T-helper 17 cell (primary cell): ENCODE measurements at places on chromosomes 5 and 9. TPM values are rescaled to one million over a fixed set of nuclear protein-coding genes. Genes with fewer than 3 reads are reported as not detected.

Gene FAXDC2
- total RNA-seq = 1.1 TPM

Gene LPAR1
- total RNA-seq = not detected

Gene PIP5KL1
- total RNA-seq = 2.1 TPM

Gene OSMR
- not detected for total RNA-seq

Gene KCNT1
- total RNA-seq = 0.37 TPM

Gene OR1J2
- 0.37 TPM for total RNA-seq

Gene SPINK7
- total RNA-seq = not detected

Gene SLC36A3
- total RNA-seq = not detected

Gene DMRT3
- not detected for total RNA-seq

DNA sequence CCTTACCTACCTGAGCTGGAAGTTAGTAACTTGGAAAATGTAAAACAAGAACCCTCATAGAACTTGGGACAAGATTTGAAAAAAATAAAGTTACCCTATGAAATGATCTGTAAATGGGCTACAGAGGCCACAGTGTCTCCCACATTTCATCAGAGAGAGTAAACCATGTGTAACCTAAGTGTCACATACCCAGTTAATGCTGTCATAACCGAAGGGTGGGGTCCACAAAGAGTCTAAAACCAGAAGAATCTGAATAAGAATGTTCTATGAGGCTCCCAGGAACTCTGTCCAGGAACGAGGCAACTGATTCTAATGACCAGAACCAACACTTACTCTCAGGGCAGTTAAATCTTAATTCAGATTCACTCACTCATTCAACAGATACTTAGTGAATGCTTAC is 1.0 kb upstream of the FAM13B start:
- DNase-seq = no peak

- no peak for DNase-seq
These were observed 23.8 kb upstream of the IQGAP2 start for GRCh38 chr5:76379316-76379715.

DNA sequence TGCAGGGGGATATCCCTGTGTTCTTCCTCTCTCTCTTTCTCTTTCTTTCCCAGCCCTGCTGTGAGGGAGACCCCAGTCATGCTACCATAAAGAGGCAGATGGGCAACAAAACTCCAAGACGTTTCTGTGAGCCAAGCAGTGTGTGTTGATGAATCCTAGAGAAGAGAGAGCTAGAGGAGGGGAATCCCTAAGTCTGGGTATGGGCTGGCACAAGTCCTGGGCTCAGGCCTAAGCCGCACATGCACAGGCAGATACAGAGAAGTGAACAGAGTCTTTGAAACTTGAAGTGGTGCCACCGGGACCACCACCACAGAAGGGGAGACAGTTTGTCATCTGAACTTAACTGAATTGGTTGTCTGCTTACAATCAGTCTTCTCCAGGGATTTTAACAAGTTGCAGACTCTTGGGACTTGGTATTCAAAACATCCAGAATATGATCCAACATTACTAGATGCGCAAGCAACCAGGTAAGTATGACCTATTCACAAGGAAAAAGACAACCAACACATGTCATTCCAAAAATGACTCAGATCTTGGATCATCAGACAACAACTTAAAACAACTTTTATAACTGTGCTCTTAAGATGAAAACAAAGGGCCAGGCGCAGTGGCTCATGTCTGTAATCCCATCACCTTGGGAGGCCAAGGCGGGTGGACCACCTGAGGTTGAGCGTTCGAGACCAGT is 10.4 kb upstream of the FAM120A start:
- DNase-seq = no peak

GRCh38 chr5:146461319-146461718 is 14.2 kb downstream of the TCERG1 start:
- DNase-seq = no peak

GRCh38 chr5:133373121-133373870 is 239.0 kb downstream of the FSTL4 start:
- no peak for DNase-seq

DNA sequence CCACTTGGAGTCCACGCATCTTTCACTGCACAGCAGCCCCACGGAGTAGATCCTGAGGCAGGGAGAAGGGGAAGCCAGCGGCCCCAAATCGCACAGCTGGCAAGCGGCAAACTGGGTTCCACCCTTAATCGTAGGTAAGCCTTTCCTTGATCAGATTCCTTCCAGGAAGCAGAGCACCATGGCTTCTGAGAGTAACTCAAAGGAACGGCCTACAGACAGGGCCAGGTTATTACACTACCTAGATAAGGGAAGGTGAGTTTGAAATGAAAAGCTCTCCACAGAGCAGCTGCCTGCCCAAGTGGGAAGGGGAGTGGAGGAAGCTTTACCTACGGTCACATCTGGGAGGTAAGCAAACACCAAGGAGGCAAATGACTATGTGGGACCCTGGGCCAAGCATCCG is 7.9 kb downstream of the DAP start:
- no peak for DNase-seq

DNA sequence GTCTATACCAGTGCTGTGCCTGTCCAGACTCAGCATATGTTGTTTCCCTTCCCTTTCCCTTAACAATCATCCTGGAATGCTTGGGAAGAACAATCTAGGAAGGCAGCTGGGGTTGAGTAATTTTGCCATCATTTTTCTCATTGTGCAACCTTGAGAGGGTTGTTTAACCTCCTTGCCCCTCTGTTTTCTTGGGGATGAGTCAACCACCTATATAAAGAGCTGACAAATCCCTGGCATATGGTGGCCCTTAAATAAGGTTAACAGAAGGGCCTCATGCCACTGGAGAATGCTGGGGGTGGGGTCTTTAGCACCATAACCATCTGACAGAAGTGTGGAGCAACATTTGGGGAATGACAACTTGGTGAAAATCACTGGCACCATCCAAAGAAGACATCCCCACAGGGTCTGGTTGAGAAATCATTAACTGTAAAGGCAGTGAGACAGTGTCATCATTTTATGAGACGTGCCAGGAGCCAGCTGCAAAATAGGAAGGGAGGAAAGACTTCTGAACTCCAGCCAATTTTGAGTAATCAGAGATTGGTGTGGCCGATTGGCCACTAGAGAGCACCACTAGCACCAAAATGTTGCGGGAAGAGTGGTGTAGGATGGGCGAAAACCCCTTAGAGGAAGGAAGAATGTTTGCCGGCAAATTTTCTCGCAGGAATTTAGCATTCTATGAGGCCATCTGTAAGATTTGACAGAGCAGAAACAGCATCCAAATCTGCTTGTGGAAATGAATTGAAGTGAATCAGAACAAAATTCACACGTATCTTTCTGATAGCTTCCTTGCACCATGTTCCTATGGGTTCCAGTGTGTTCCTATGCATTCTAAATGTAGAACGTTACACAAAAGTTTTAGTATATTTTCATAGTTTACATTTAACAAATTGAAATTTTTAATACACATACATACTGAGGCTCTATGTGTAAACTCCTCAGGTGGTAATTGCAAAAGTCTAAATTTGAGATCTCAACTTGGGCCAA is 113.8 kb downstream of the MSX2 start:
- no peak for DNase-seq

DNA sequence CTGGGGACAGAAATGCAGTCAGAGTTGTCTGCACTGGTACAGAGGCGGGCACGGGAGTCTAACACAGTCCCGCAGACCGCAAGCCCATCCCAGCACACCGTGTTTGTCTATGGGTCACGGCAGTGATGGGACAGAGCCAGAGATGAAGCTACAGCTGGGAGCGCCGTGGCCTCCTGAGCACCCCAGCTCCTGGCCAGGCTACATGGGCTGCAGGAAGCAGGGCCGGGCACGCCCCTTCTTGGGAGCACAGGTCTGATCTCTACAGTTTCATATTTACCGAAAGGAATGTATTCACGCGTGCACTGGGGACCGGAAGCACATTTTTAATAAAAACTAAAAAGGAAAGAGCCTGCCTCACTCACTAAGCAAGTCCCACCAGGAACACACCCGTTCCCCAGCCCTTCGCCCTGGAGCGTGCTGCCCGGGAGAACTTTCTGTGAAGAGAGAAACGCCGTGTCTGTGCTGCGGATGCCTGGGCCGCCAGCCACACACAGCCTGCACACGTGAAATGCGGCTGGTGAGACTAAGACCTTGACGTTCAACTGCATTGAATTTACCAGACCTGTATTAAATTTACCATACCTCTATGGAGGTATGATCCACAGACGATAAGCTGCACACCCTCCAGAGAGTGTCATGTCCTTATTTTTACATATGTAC is 81.1 kb downstream of the VAV2 start:
- DNase-seq = no peak

- DNase-seq = no peak
These were observed 3.4 kb upstream of the GCNT4 start for GRCh38 chr5:75055727-75056144.

DNA sequence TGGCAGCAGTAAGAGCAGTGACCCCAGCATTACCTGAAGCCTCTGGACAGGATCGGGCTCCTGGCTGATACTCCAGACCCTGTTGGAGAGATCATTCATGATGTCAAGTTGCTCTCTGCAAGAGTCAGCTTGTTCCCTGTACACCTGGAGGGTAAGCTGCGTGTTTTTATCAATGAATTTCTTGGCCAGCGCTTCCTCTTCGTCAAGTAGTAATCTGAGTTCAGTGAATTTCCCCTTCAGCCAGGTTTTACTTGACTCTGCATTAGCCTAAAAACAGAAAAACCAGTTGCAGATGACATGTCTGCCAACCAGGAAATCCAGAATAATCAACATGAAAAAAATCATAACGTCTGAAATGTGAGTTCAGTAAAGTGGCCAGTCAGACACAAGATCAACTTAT is 19.1 kb downstream of the TRIM14 start:
- no peak for DNase-seq

- no peak for DNase-seq
These were observed 8.2 kb downstream of the DMAC1 start for GRCh38 chr9:7791394-7791793.

DNA sequence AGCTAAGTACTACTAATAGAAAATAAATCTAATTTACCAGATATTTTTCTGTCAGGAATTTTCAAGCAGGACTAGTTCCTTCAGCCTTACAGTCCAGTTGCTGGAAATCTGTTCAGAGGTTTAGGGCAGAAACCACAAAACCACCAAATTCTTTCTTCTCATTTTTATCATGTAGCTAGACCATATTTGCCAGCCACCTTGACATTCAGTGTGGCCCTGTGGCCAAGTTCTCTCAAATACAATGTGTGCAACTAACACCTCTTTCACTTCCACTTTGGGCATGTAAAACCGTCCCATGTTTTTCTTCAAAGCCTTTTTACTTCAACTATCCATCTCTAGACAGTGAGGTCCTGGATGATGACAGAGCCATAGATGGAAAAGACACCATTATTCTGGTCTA is 1133.2 kb upstream of the CDH18 start:
- DNase-seq = no peak

GRCh38 chr9:1956958-1957357 is 58.2 kb upstream of the SMARCA2 start:
- no peak for DNase-seq

DNA sequence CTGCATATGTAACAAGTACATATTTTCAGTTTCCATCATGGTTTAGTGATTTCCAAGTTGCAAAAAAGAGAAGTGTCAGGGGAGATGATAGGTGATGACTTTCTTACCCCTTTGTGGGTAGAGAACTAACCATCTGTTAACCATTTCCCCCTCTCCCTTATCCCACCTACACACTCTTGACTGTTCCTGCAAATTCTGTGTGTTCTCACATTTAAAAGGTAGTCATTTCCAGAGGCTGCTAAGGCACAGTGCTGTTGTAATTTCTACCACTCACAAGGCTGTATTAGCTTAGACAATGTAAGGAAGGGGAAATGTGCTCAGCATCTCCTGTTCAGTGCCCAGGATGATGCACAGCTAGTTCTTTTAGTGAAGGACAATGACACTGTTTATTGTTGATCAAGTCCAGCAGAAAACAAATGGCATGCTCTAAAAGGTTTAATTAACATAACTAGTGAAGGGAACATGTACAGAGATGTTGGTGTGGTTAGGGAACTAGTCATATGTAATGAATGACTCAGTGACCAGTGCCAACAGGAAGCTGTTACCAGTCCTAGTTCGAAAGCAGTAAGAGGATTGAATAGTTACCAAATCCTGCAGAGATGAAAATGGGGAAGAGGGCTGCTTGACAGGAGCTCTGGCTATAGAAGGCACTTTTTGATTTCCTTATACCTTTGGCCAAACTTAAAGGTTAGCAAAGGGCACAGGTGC is 165.1 kb downstream of the PLK2 start:
- no peak for DNase-seq

DNA sequence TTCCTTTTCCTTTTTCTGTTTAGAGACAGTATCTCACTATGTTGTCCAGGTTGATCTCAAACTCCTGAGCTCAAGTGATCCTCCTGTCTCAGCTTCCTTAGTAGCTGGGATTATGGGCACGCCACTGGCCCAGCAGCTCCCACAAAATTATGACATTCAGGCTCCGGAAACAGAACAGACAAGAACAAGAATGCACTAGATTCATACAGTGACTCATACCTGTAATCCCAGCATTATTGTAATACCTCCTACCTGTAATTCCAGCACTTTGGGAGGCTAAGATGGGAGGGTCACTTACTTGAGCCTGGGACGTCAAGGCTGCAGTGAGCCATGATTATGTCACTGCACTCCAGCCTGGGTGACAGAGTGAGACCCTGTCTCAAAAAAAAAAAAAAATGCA is 26.7 kb upstream of the B4GALT1 start:
- no peak for DNase-seq

- DNase-seq = no peak
These were observed 592.9 kb downstream of the SEMA5A start for GRCh38 chr5:8953016-8953415.

DNA sequence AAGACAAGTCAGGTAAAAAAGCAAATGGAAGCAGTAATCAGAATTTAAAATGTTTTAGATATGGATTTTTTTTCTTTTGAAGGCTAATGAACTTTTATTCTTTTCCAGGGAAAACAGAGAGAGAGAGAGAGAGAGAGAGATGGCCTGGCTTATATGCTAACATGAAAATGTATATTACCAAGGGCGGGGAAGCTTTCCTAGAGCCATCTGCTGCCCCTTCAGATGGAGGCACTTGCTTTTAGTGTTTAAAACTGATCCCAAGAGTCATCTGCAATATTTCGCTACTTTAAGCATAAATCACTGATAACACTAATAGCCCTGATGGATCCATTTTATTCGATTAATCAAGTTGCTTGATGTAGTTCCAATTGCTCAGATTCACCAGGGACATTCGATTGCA is 186.1 kb upstream of the ADAMTS16 start:
- no peak for DNase-seq

DNA sequence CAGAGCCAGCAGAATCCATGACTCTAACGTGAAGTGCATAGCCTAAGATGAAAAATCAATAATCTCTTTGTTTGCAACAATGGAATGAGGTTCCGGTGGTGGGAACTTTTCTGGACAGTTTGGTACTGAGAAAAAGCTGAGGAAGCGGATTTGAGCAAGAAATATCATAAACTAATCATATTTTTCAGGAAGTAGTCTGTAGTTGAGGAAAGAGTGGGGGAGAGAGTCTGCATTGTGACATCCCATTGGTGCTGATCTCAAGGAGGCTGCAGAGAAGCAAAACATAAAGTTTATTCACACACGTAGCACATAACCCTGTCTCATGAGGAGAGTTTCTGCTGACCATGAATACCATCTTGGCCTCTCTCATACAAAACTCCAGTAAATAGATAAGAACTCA is 15.8 kb upstream of the FCHO2 start:
- DNase-seq = no peak

- DNase-seq = no peak
These were observed 128.7 kb downstream of the CEP120 start for GRCh38 chr5:123294544-123294943.
